Left lung (tissue), 14 donors: ENCODE measurements at places on chromosomes 16 and 17. TPM values are rescaled to one million over a fixed set of nuclear protein-coding genes. Genes with fewer than 3 reads are reported as not detected.

DNA sequence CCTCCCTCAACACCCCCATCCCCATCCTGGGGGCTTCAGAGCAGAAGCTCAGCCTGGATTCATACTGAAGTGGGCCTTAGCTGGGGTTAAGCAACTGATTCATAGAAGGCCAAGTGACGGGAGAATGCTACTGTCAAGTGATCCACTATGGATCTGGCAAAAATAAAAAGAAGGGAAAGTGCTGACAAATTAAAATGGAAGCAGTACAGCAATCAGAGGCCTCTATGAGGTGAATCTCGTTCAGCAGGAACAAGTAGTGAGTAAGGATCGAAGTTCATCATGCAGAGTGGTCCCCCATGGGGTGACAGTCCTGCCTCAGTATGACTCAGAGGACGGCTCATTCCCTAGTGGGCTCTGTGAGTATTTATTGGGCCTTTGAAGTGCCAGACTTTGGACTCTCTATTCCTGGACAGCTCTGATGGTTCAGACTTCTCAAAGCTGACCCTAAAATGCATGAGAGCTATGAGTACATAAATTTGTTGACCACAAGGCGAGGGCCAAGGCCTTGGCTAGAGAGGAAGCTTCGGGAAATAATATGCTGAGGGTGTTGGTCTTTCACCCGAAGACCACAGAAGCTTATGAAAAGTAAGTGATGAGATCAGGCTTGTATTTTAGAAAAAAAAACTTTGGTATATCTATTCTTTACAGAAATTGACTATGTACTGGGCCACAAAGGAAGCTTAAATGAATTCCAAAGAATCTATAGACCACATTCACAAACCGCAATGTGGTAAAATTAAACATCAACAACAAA is 5.3 kb upstream of the NSMCE1 start:
- no peak overlapping the region for H3K4me3 ChIP-seq
- no peaks in the 10 kb centered on the region for H3K27me3 ChIP-seq
- H3K4me1 ChIP-seq, result peaks cover 3% of the 10 kb centered on the region
- H3K27ac ChIP-seq, result no peak overlapping the region

KRT31 gene
- not detected for total RNA-seq

DNA sequence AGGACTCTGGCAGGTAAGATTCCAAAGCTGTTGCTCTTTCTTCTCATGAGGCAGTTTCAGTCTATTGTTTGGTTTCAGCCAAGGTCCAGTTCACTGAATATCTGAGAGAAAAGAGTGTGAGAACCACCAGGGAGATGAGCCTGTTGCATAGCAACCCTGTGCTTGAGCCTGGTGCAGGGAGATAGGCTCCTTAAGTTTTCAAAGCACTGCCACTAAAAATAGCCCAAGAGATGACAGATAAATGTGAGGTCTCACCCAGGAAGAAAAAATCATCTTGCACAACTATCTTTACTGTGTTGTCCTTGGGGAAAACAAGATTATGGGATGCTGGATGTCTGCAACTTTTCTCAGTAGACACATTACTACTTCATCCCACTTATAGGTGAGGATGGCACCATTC is 26.2 kb upstream of the NUDT7 start:
- DNase-seq, result no peak
- no peaks in the 10 kb centered on the region for H3K36me3 ChIP-seq
- H3K4me1 ChIP-seq, result no peaks in the 10 kb centered on the region
- H3K4me3 ChIP-seq, result no peak overlapping the region

LRRC37B gene
- 11.4 TPM for total RNA-seq

DNA sequence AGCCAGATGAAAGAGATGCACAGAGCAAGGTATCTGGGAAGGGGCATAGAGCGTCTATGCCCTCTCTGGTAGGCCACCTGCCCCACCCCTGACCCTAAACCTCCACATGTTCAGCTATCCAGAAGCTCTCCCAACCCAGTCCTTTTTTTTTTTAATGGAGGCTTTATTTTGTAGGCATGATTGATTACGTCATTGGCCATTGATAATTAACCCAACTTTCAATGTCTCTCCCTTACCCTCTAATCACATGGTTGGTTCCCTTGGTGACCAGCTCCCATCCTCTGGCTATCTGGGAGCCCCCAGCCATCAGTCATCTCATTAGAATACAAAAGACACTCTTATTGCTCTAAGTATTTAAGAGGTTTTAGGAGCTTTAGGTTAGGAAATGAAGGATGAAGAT is 14.3 kb upstream of the CES5A start:
- H3K4me3 ChIP-seq, result no peak overlapping the region
- no peaks in the 10 kb centered on the region for H3K36me3 ChIP-seq
- no peaks in the 10 kb centered on the region for H3K27me3 ChIP-seq

RAB26 gene
- total RNA-seq, result 0.73 TPM

DNA sequence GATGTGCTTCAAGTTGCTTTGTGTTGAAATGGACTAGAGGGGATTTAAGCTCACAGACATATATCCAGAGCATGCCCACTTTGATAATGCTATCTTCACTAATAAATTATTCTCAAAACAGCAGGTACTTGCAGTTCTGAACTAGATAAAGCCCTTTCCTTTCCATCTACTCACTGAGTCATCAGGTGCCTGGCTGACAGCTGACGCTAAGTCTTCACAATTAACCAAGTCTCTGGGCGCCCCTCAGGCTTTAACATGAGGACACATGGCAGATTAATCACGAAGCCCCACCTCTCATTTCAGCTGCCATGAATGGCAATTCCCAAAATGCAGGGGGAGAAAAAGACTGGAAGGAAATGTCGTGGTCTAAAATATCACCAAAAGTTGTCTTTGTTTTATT is 29.5 kb upstream of the CRISPLD2 start:
- DNase-seq, result no peak
- H3K27me3 ChIP-seq, result no peaks in the 10 kb centered on the region
- no peak overlapping the region for H3K27ac ChIP-seq
- peaks cover 33% of the 10 kb centered on the region for H3K4me1 ChIP-seq

DNA sequence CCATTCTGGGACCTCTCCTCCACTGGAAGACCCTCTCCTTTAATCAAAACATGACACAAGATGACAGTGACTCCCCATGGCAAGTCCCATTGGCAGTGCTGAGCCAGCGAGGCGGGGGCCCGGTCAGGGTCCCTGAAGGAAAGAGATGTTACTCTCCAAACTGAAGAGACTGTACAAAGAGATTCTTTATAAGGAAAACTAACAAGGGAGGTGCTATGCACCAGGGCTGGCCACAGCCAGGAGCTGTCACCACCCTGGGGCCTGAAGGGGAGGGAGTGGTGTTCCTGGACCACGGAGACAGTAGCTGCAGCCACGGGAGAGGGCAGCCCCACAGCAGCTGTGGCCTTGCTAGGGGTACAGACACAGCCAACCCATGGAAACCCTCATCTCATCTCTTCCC is 123.1 kb downstream of the XYLT1 start:
- no peak overlapping the region for H3K4me3 ChIP-seq
- no peak for DNase-seq
- H3K27ac ChIP-seq, result no peak overlapping the region
- H3K27me3 ChIP-seq, result no peaks in the 10 kb centered on the region
- no peaks in the 10 kb centered on the region for H3K4me1 ChIP-seq

DNA sequence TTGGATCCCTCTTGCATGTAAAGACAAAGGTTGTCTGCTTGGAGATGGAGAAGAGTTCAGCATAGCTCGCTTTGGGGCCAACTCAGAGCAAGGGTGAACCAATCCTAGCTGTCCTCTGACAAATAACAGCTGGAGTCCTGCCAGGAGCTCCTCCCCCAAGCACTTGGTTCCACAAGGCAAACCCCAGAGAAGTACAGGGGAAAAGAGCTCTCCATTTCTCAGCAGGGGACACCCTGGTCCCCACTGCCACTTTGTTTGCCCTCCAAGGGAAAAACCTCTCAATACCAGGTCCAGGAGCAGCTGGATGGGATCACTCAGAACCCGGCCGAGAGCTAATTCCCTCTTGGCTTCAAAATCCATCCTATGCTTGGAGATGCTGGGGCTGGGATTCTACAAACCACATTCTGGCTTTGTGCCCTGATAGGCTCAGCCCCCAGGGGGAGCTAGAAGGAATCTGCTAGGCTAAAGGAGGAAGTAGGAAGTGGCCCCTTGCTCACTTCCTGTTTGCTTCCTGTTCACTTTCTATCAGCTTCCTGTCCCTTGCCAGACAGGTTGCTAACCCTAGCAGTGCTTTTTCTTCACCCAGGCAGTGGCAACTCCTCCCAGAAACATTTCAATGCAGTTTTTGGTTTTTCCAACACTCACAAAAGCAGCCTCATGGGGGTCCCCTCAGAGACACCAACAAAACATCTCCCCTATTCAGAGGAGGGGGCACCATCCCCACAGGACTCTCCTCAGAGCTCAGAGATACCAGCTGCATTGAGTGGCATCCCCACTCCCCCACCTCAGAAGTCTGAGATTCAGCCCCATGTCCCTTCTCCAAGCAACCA is 30.7 kb downstream of the CDRT4 start:
- no peak overlapping the region for H3K4me3 ChIP-seq
- H3K4me1 ChIP-seq, result peaks cover 24% of the 10 kb centered on the region
- peak overlapping the region; percentile 68 for H3K27ac ChIP-seq
- H3K36me3 ChIP-seq, result peaks cover 4% of the 10 kb centered on the region

CLEC10A gene
- total RNA-seq, result 9.6 TPM

AARS1 gene
- 100 TPM for total RNA-seq

CACNA1H gene
- 7.0 TPM for total RNA-seq

DNA sequence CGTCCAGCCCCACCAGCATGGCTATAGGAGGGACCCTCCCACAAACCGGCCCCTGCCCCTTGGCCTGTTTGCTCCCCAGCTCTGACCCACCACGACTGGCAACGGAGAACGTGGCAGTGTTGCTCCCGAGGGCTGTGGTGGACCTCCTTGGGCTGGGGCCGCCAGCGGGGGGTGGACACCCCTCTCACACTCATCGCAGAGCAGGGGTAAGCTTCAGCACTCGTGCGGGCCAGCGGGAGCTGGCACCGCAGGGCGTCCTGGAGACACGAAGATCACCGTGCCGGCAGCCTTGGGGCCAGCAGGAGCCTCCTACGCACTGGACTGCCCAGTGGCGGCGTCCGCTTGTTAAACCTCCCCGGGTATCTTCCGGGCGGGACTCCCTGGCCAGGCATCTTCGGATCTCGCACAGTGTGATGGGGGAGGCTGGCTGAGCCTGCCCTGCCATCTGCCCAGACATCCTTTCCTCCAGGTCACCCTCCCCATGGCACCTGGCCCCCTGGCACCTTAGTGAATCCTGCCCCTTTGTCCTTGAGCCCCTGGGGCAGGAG is 53.5 kb downstream of the ABR start:
- no peaks in the 10 kb centered on the region for H3K4me1 ChIP-seq
- H3K27ac ChIP-seq, result no peak overlapping the region

DNA sequence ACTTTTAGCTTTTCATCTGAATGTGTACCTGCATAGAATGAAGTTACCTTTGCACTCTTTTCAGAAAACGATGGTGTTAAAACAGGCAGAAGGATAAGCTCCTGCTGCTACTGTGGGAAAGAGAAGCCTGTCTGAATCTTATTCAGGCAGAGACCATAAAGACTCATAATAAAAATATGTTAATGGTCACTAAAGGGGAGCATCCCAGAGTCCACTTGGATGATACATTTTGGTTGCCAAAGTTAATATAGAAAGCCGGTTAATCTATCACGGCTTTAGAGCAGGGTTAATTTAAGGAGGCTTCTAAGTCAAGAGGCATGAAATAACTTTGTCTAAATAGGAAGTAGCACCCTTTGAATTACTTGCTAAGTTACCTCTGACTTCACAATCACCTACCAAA is 2.9 kb downstream of the MARCHF10 start:
- DNase-seq, result no peak
- no peak overlapping the region for H3K4me3 ChIP-seq
- no peak overlapping the region for H3K27ac ChIP-seq
- no peaks in the 10 kb centered on the region for H3K4me1 ChIP-seq
- H3K36me3 ChIP-seq, result no peaks in the 10 kb centered on the region

ADGRG1 gene
- 78.4 TPM for total RNA-seq
